ENCODE measurements at places on chromosomes 7 and 10.

GRCh38 chr10:49040601-49041000 lies 74.7 kb downstream of the VSTM4 start:
- DNase-seq, result no peak

DNA sequence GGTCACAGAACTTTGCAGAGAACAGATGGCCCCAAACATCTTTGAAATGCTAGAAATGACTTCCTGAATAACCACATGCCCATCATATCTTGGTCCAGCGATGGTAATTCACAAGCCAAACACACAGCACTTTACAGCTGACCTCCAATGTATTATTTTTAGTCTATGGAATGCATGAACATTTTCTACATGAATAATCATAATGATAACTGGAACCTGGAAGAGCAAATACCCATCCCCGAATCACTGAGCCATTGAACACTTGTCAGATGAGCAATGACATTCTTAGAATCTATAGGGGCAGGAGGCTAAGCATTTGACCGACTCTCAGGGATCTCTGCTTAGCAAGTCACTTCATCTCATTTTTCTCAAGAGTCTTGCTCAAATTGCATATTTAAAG lies 167.3 kb downstream of the CREB5 start:
- no peak for DNase-seq

DNA sequence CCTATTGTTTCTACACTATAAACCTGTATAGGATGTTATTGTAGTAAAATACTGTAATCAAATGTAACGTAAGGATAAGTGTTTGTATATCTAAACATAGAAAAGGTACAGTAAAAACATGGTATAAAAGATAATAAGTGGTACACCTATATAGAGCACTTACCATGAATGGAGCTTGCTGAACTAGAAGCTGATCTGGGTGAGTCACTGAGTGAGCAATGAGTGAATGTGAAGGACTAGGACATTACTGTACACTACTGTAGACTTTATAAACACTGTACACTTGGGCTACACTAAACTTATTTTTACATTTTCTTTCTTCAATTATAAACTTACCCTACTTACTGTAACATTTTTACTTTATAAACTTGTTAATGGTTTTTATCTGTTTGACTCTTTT lies 732.9 kb upstream of the LRRN3 start:
- DNase-seq, result no peak

- no peak for DNase-seq
Observed at GRCh38 chr7:93226310-93226709, at the start of gene HEPACAM2. Gene HEPACAM2 (minus strand): TSS chr7:93226469.
